T-cell (primary cell): ENCODE measurements at places on chromosomes 16 and 17.
A peak's percentile ranks its signal among the peaks of the same experiment; 100 is the strongest.

DNA sequence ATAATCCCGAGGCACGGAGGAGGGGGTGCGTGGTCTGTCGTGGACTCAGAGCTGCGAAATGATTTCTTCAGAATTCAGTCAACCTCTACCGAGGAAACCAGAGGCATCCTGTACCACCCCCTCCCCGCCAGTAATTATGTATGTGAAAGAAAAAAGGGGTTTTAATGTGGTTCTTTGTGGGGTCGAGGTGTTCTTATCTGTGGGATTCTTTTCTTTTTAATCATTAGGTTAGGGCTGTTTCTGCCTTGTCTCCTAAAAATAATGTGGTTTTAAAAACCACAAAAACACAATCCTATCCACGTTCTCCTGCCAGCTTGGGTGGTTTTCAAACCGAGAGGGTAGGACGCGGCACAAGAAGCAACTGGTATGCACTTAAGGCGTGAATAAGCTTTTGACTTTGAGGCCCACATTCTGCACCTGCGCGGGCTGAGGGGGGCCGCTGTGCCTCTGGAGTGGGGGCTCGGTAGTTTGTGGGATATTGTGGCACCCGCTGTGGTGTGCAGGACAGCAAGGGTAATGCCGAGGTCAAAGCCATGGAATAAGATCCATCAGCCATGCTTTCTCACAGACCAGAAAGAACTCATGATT is 1.0 kb downstream of the SLC47A1 start:
- DNase-seq = no peak
- H3K27ac ChIP-seq = no peak overlapping the region
- peaks cover 3% of the 10 kb centered on the region for H3K27me3 ChIP-seq
- peak overlapping the region; percentile 12 for H3K4me3 ChIP-seq

DNA sequence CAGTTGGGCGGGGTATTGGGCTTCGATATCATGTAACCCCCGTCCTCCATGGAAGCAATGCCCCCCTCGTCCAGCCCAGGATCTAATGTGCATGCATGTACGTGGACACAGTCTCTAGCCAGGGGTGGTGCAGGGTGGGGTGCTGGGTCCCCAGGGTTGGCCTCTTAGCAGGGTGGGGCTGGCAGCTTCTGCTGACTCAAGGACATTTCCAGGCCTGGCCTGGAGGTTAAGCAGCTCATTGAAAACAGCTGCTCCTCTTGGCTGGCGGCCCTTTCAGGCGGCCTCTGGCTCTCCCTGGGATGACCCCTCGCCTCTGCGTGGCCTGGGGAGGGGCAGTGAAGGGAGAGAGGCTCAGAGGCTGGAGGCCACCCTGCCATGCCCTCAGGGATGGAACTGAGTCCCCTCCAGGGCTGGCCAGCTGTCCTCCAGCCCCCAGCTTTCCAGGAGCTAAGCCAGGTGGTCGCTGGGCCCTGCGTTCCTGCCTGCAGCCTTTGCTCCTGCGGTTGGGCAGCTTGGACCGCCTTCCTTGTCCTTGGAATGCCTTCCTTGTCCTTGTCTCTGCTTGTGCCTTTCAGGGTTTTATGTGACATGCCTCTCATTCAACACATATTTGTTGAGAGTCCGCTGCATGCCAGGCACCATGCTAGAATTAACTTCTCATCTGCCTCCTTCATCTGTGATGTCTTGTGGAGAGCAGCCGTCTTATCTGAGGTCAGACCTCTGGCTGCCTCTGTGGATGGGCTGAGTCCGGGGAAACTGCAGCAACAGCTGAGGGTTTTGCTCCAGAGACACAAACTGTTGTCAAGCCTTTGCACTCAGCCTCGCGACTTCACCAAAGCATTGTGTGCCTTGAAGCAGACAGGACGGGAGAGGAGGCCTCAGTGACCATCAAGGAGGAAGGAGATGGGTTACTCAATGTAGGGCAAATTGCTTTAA is 26.6 kb downstream of the MRC2 start:
- H3K4me3 ChIP-seq = no peak overlapping the region
- no peak for DNase-seq
- peaks cover 39% of the 10 kb centered on the region for H3K27me3 ChIP-seq
- peaks cover 7% of the 10 kb centered on the region for H3K4me1 ChIP-seq

DNA sequence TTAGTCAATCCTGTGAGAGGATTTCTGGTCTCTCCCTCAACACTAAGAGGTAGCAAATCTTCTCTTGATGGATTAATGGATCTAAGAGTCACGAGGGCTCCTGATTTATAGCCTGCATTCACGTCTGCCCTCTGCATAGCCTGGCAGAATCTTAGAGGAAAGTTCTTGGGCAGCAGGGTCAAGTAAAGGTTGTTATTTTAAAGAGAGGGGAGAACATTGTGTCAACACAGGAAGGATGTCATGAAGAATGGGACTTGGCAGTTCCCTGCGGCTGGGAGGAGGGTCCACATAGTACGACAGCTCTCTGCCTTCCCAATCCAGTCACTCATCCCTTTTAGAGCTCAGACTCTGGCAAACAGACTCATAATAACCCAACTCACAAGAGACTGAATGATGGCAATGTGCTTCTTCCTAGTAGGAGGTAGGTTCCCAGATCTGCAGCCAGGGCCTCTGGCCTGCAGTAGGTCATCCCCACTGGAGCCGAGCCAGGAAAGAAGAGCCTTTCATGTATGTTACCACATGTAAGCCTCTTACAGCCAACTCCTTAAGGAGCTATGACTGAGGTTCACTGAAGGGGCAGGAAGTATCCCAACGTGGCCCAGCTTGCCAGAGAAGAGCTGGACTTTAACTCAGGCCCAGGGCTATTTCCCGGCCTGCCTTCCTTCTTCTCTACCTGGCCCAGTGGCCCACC is 25.4 kb upstream of the RPTOR start:
- no peaks in the 10 kb centered on the region for H3K4me1 ChIP-seq
- H3K27me3 ChIP-seq = peaks cover 32% of the 10 kb centered on the region
- H3K4me3 ChIP-seq = no peak overlapping the region
- H3K27ac ChIP-seq = no peak overlapping the region
- DNase-seq = no peak

DNA sequence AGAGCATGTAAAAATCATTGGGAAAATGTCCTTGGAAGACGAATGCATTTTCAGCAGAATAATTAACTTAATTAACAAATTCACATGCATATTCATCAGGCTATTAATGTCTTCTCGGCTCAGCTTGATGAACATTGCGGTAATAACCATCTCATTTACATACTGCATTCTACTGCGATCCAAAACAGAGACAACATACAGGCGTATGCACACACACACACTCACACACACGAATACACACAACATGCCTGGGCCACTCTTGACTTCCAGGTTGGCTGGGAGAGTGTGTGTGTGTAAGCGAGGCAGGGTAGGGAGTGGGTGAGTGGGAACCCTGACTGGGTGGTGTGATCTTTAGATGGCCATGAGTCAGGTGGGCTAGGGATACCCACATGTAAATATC is 44.7 kb downstream of the NEUROD2 start:
- H3K36me3 ChIP-seq = peaks cover 40% of the 10 kb centered on the region
- no peaks in the 10 kb centered on the region for H3K4me1 ChIP-seq
- H3K4me3 ChIP-seq = no peak overlapping the region
- no peak for DNase-seq
- H3K27me3 ChIP-seq = no peaks in the 10 kb centered on the region
- H3K27ac ChIP-seq = no peak overlapping the region

- H3K27me3 ChIP-seq = no peaks in the 10 kb centered on the region
- no peaks in the 10 kb centered on the region for H3K36me3 ChIP-seq
- H3K4me1 ChIP-seq = no peaks in the 10 kb centered on the region
Observed at GRCh38 chr16:21101631-21102420, 48.8 kb downstream of the DNAH3 start.
